K562 (cell line): ENCODE measurements at places on chromosomes 7 and 10.

DNA sequence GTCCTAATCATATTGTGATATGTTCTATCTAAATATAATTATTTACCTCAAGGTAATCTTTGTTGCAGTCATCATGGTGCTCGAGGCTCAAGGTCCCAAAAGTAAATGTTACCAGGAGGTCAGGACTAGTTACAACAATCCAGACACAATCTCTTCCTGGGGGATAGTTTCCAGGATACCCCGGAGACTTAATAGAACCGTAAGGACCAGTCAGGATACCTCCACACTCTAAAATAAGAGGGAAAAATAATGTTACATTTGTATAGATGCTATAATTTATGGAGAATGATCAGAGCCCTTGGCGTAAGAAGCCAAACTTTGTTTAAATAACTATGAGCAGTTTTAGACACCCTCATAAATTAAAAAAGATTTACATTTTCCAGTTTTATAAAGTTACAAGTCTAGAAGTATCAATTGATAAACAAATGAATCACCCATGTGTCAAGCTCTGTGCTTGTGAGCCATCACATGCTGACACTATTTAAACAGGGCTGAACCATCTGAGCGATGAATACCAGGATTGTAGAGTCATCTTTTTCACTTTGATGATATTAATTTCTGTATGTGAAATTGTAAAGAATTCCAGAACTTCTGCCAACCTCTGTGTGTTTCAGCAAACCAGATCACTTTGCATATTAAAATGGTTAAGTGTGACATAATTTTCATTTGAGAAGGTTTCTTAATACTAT, 41.3 kb downstream of the CUBN start:
- DNase-seq = no peak
- no peaks in the 10 kb centered on the region for H3K4me1 ChIP-seq
- H3K27me3 ChIP-seq = no peaks in the 10 kb centered on the region
- no peaks in the 10 kb centered on the region for H3K36me3 ChIP-seq

- H3K36me3 ChIP-seq = no peaks in the 10 kb centered on the region
- no peak for DNase-seq
- H3K4me3 ChIP-seq = no peak overlapping the region
- peaks cover 5% of the 10 kb centered on the region; the same call in 1 of the 2 replicates for H3K27me3 ChIP-seq
- no peak overlapping the region for H3K27ac ChIP-seq
Observed at GRCh38 chr7:36690514-36691187, 33.6 kb downstream of the AOAH start.

DNA sequence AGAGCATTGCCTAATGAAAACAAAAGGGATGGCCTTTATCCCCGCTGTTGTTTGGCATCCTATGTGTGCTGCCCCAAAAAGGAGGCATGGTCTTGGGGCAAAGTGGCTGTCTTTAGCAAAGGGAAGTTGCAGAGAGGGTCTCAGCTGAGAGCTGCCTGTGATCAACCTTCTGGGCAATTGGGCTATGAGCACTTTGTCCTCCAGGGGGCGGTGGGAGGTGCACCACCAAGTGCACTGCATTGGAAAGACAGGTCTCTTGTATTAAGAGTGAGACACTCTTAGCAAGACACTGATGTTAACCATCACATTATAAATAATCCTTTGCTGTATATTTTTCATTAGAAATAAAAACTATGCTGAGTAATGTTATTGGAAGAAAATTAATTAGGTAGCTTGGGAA, 314.8 kb downstream of the POM121L12 start:
- no peaks in the 10 kb centered on the region for H3K4me1 ChIP-seq
- DNase-seq = peak; percentile 17
- no peak overlapping the region for H3K4me3 ChIP-seq
- H3K36me3 ChIP-seq = no peaks in the 10 kb centered on the region
- H3K27me3 ChIP-seq = no peaks in the 10 kb centered on the region
- H3K27ac ChIP-seq = no peak overlapping the region

DNA sequence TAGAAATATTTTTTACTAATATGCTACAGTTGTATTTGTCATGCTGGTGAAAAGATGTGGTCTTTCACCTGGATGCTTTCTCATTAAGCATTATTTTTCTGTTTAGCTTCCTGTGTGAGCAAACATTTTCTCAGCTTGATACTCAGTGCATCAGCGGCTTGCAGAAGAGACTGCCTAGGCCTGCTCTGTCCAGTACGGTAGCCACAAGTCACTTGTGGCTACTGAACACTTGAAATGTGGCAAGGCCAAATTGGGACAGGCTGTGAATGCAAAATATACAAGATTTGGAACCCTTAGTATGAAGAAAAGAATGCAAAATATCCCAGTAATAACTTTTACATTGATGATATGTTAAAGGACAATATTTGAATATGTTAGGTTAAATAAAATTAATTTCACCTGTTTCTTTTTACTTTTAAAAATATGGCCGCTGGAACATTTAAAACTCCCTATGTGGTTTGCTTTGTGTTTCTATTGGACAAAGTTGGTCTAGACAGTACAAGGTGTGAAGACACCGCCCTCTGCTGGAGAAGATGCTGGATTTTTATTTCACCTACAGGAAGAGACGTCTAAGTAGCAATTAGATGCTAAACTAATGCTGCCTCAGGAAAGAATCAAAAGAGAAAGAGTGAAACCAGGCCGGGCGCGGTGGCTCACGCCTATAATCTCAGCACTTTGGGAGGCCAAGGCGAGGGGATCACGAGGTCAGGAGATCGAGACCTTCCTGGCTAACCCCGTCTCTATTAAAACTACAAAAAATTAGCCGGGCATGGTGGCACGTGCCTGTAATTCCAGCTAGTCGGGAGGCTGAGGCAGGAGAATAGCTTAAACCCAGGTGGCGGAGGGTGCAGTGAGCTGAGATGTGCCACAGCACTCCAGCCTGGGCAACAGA, 5.3 kb downstream of the SRGN start:
- H3K4me3 ChIP-seq = no peak overlapping the region
- H3K4me1 ChIP-seq = peaks cover 17% of the 10 kb centered on the region; the same call in 2 of the 3 replicates
- H3K27me3 ChIP-seq = no peaks in the 10 kb centered on the region
- H3K27ac ChIP-seq = peak overlapping the region; percentile 2; the same call in 1 of the 3 replicates
- DNase-seq = peak; percentile 93

GRCh38 chr10:117536866-117537435, 5.6 kb upstream of the EMX2 start:
- no peak for DNase-seq
- no peak overlapping the region for H3K27ac ChIP-seq
- H3K27me3 ChIP-seq = peaks cover 17% of the 10 kb centered on the region
- H3K4me3 ChIP-seq = no peak overlapping the region
- peaks cover 35% of the 10 kb centered on the region for H3K4me1 ChIP-seq
- no peaks in the 10 kb centered on the region for H3K36me3 ChIP-seq

DNA sequence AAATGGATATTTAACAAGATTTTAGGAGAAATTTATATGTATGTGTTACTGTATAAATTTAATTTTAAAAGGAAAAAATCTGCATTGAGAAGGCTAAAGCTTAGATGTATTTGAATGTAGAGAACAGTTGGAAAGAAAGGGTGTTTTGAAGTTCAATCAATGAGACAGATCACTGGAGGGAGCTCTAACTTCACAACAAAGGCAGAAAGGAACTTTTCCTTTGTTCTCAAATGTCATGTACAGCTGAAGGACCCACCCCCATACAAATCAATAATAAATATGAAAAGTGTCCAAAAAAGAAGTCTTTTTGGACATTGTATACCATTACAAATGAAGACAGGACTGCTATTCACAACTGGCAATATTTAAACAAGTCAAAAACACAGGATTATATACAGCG, 403.4 kb downstream of the DNAJB9 start:
- no peak overlapping the region for H3K27ac ChIP-seq
- no peaks in the 10 kb centered on the region for H3K4me1 ChIP-seq
- no peak for DNase-seq
- H3K27me3 ChIP-seq = no peaks in the 10 kb centered on the region
- no peak overlapping the region for H3K4me3 ChIP-seq

GRCh38 chr10:106474876-106475275, 689.6 kb downstream of the SORCS1 start:
- no peaks in the 10 kb centered on the region for H3K27me3 ChIP-seq
- H3K4me1 ChIP-seq = no peaks in the 10 kb centered on the region
- no peak overlapping the region for H3K27ac ChIP-seq
- H3K36me3 ChIP-seq = no peaks in the 10 kb centered on the region
- H3K4me3 ChIP-seq = no peak overlapping the region

- no peaks in the 10 kb centered on the region for H3K36me3 ChIP-seq
- H3K27me3 ChIP-seq = peaks cover 50% of the 10 kb centered on the region
- H3K27ac ChIP-seq = no peak overlapping the region
- H3K4me3 ChIP-seq = no peak overlapping the region
- DNase-seq = no peak
Observed at GRCh38 chr10:1347962-1348772, 292.0 kb downstream of the WDR37 start.

GRCh38 chr7:47383072-47383471, 198.8 kb downstream of the TNS3 start:
- no peak overlapping the region for H3K4me3 ChIP-seq
- DNase-seq = no peak
- H3K27ac ChIP-seq = no peak overlapping the region
- no peaks in the 10 kb centered on the region for H3K36me3 ChIP-seq

- no peak overlapping the region for H3K4me3 ChIP-seq
- H3K27ac ChIP-seq = no peak overlapping the region
- H3K27me3 ChIP-seq = no peaks in the 10 kb centered on the region
- H3K36me3 ChIP-seq = no peaks in the 10 kb centered on the region
- no peak for DNase-seq
- peaks cover 4% of the 10 kb centered on the region for H3K4me1 ChIP-seq
Observed at GRCh38 chr10:132679640-132680039, 106.3 kb downstream of the NKX6-2 start.

- no peak for DNase-seq
- no peak overlapping the region for H3K27ac ChIP-seq
- no peaks in the 10 kb centered on the region for H3K36me3 ChIP-seq
- no peaks in the 10 kb centered on the region for H3K27me3 ChIP-seq
- no peaks in the 10 kb centered on the region for H3K4me1 ChIP-seq
Observed at GRCh38 chr10:114709984-114710383, 51.9 kb upstream of the ABLIM1 start.

- peaks cover 84% of the 10 kb centered on the region for H3K36me3 ChIP-seq
- H3K4me3 ChIP-seq = no peak overlapping the region
- peak overlapping the region; percentile 96 for H3K27ac ChIP-seq
- H3K4me1 ChIP-seq = peaks cover 67% of the 10 kb centered on the region
- no peak for DNase-seq
- no peaks in the 10 kb centered on the region for H3K27me3 ChIP-seq
Observed at GRCh38 chr10:43399320-43400310, 9.4 kb downstream of the HNRNPF start.

DNA sequence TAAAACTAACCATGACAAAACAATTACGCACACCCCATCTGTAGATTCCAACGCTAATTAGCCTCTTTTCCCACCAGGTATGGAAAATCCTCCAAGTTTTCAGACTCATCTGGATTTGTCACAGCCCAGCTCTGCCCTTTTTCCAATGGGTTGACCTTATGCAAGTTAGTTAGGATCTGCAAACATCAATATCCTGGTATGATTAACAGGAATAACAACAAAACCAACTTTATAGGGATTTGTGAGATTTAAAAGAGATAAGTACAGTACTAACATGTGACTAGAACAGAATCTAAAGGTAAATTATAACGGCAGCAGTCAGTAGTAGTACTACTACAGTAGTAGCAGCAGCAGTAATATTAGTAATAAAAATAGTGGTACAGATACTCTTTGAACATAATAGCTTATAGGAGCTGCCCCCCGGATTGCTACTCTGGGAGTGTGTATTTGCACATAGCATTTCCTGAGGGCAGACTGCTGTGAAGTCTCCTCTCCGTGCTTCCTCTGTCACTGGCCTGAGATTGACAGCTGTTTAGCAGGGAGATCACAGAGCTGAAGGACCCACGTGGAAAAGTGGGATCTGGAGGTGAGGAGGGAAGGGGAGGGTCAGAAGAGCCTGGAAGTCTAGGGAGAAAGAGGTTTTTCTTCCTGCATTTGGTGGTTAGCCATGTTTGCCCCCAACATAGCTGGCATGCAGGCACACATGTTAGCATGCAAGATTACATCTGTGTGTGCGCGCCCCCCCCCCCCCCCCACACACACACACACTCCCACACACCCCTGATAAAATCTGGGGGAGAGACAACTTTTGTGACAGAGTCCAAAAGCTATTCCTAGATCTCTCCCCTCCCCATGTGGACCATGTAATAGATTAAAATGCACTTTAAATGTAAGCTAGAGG, 73.3 kb upstream of the FAM171A1 start:
- H3K4me3 ChIP-seq = no peak overlapping the region
- no peak overlapping the region; the same call in 2 of the 3 replicates for H3K27ac ChIP-seq
- H3K27me3 ChIP-seq = no peaks in the 10 kb centered on the region
- DNase-seq = peak; percentile 24
- H3K4me1 ChIP-seq = peaks cover 23% of the 10 kb centered on the region

GRCh38 chr7:99459087-99459486, 6.9 kb downstream of the ATP5MF start:
- no peak for DNase-seq
- H3K4me1 ChIP-seq = peaks cover 8% of the 10 kb centered on the region; the same call in 2 of the 3 replicates
- H3K27me3 ChIP-seq = no peaks in the 10 kb centered on the region
- peaks cover 97% of the 10 kb centered on the region for H3K36me3 ChIP-seq

- no peaks in the 10 kb centered on the region for H3K4me1 ChIP-seq
- no peak for DNase-seq
- H3K4me3 ChIP-seq = no peak overlapping the region
- no peaks in the 10 kb centered on the region for H3K36me3 ChIP-seq
Observed at GRCh38 chr7:47453093-47454061, 128.5 kb downstream of the TNS3 start.

DNA sequence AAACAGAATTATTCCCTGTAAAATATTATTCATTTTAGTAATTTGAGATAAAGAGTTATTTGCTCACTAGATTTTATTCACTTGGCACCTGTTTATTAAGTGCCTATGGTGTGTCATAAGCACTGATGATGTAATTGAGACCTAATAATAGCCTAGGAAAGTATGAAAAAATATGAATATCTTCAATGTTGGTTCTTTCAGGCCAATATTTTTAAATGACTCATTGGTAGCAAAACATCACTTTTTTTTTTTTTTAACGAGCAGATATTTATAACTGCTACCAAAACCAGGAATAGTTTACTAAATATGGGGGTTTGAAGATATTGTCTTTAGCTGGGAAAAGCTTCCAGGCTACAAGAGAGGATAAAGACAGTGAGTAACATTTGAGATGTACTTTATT, 228.0 kb downstream of the PRKG1 start:
- no peak overlapping the region for H3K4me3 ChIP-seq
- no peak for DNase-seq
- H3K36me3 ChIP-seq = no peaks in the 10 kb centered on the region

DNA sequence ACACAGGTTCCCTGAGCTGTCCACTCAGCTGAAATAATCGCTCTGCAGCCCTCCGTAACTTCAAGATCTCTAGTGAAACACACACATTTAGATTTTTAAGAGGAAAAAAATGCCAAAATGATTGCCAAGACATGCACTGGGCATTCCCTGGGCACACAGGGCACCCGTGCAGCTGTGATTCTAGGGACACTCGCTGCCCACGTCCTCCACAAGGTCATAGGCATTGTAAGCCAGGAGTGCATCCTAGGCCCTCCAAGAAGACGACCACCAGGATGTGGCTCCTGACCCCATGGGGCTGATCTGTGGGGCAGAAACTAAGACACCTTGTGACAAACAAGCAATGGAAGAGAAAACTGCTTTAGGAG, 563.3 kb downstream of the PTPRN2 start:
- DNase-seq = no peak
- no peaks in the 10 kb centered on the region for H3K4me1 ChIP-seq
- no peak overlapping the region for H3K27ac ChIP-seq
- H3K4me3 ChIP-seq = no peak overlapping the region
- peaks cover 52% of the 10 kb centered on the region for H3K27me3 ChIP-seq
- H3K36me3 ChIP-seq = no peaks in the 10 kb centered on the region
